ENCODE measurements at places on chromosomes 12 and 14. TPM values are rescaled to one million over a fixed set of nuclear protein-coding genes. Genes with fewer than 3 reads are reported as not detected.

GPR135 gene
- 0.26 TPM for total RNA-seq

TTC6 gene
- total RNA-seq: 1.2 TPM

IGF1 gene
- 0.26 TPM for total RNA-seq

GYS2 gene
- 0.26 TPM for total RNA-seq

PCED1B gene
- 0.51 TPM for total RNA-seq

ENDOU gene
- total RNA-seq: not detected

IQSEC3 gene
- total RNA-seq: not detected

TSPAN19 gene
- total RNA-seq: not detected

BATF gene
- 2.6 TPM for total RNA-seq

DTX1 gene
- total RNA-seq: not detected

DENND5B gene
- 2.6 TPM for total RNA-seq

SDSL gene
- 4.7 TPM for total RNA-seq

PCNX1 gene
- total RNA-seq: 34.4 TPM

FAM186B gene
- total RNA-seq: 0.26 TPM

FOXA1 gene
- 5.3 TPM for total RNA-seq

KRT83 gene
- not detected for total RNA-seq

PIP4P1 gene
- 24.7 TPM for total RNA-seq

ARID2 gene
- 14.2 TPM for total RNA-seq

SMOC1 gene
- total RNA-seq: 10.8 TPM

Data from bronchial epithelial cell (primary cell).